ENCODE measurements at places on chromosomes 7 and 10.
A peak's percentile ranks its signal among the peaks of the same experiment; 100 is the strongest.

GRCh38 chr7:17325364-17325763 lies 26.9 kb downstream of the AHR start:
- DNase-seq = no peak

- DNase-seq = no peak
These were observed 89.4 kb upstream of the LEP start for GRCh38 chr7:128151635-128152034.

- peak; percentile 61 for DNase-seq
These were observed 89.5 kb downstream of the ALOX5 start for GRCh38 chr10:45463244-45464116.

DNA sequence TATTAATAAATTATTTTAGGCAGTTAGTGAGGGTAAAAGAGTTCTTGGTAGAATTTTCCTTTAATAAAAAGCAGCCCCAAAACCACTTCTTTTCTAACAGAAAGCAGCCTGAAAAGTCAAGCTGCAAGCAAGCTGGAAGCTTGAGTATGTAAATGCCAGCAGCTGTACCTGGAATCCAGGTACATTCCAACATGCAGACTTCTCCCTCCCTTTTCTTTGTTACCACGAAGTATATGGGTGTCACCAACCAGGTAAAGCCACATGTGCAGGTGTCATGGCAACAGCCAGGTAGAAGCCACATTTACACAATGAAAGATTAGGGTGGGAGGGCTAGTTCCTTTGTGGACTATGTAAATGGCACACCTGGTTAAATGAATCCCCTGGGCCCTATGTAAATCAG lies 114.6 kb downstream of the EPC1 start:
- no peak for DNase-seq

DNA sequence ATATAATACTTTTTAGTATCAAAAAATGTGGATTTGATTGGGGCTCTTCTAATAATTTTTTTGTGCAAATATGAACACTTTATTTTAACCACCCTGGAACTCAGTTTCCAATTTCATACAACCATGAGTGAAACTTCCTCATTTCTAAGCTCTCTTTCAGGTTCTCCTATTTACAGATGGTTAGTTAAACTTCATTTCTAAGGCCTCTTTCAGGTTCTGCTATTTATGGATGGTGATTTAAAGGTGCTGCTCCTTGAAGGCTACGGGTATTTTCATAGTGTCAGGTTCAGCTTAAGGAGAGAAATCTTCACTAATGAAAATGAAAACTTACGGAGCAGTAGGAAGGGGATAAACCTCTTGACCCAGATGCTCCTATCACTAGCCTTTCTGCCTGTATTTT lies 568.3 kb downstream of the KIF20B start:
- DNase-seq = no peak

- DNase-seq = no peak
These were observed 285.6 kb downstream of the HGF start for GRCh38 chr7:81484261-81484660.

- DNase-seq = no peak
These were observed 704.4 kb upstream of the CELF2 start for GRCh38 chr10:10313149-10313835.

- no peak for DNase-seq
These were observed 14.7 kb downstream of the FAM241B start for GRCh38 chr10:69644658-69645295.

DNA sequence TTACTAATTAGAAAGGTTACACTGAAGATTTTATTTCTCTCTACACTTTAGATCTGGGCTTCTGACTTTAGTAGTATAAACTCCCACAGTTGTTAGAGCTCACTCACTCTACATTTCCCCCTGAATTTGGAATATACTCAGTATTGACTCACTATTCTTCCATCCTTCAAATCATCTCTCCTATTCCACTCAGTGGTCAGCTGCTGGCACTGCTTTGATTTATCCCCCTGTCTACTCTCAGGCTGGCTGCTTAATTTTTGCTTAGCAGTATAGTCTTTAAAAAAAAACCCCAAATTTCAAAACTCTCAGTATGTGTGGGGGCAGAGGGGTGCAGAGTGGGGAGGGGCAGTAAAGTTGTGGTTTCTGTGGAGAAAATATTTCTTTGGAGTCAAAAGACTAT lies 68.9 kb downstream of the CDK6 start:
- no peak for DNase-seq
